ELF-1 (cell line): ENCODE measurements at places on chromosomes 4 and X.

DNA sequence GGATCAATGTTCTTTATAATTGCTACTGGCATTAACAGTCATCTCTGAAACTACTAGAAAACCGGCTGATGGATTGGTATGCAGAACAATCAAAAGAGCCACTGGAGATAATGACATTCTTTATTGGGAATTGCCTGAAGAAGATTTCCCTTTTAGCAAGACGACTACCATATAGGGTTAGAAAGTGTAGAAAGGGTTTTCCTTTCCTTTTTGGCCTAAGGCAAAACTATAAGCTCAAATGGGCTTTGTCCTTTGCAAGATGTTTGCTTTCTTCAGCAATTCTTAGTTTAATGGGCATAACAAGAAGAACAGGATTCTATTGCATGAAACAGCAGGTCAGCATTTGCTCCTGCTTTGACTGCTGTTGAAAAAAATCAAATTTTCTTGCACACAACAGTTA is 214.2 kb upstream of the PCDH10 start:
- DNase-seq, result peak; percentile 26

DNA sequence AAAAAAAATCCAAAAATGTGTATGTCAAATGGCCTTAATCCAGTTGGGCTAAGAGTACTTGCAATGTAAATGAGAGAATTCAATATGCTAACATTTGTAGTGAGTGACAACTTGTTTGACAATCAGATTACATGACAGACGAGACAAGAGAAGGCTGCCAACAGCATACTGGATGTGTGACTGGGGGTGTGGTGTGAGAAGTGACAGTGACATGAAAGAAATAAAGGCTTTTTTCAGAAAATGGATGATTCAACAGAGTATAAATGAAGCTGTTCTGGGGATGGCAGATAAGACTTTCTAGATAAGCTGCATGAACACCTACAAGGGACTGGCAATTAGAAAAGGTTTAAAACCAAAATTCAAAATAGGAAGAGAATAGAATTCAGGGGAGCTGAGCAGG is 143.4 kb downstream of the CENPC start:
- no peak for DNase-seq

GRCh38 chr4:93451954-93452353 is 376.6 kb upstream of the ATOH1 start:
- no peak for DNase-seq

DNA sequence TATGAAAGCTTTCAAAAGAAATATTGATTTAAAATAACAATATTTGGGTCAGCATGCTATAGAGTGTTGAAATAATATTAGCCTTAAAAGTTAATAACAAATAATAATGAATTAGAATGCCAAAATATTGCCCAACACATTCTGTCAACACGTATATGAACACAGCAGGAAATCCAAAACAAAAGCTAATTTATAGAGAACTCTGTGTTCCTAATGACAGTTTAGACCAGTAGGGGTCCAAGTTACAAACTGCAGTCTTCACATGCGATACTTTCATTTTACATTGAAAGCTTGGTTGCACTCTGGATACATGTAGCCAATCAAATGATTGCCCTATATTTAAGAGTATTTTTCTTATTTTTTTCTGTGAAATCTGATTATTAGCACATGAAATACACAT is 274.4 kb downstream of the DCTD start:
- no peak for DNase-seq

GRCh38 chr4:34851411-34851810 is 1392.9 kb downstream of the ARAP2 start:
- no peak for DNase-seq

DNA sequence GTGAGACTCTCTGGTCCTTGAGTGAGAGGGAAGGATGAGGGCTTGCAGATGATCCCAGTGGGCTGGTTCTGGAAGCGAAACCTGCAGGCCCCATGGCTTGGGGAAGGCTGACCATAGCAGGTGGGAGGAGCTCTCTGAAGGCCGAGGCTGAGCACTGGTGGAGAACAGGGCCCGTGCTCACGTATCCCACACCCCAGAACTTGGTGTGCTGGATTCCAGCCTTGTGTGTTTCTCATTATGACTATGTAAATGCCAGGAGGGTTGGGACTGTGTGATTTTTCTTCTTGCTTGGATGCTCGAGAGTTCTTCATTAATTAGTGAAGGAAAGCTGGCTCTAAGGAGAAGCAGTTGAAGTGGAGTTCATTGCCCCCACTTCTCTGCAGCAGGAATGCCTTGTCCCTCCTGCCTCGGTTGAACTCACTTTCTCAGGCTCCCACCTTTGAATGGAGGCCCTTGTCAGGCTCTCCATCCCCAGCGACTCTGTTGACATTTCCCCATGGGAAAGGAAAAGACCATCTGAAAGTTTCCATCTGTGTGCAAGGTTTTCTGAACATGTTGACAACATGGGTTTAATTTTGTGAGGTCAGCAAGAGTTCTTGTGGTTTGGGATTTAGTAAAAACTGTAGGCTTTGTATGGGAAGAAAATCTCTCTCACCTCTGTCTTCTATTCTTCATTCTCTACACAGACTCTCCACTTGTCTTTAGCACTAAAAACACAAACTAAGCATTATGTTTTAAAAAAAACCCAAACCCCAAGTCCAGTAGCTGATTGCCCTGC is 57.7 kb downstream of the TBL1X start:
- DNase-seq, result no peak

- DNase-seq, result no peak
Measured at GRCh38 chr4:142818031-142818430, 28.1 kb downstream of the INPP4B start.

DNA sequence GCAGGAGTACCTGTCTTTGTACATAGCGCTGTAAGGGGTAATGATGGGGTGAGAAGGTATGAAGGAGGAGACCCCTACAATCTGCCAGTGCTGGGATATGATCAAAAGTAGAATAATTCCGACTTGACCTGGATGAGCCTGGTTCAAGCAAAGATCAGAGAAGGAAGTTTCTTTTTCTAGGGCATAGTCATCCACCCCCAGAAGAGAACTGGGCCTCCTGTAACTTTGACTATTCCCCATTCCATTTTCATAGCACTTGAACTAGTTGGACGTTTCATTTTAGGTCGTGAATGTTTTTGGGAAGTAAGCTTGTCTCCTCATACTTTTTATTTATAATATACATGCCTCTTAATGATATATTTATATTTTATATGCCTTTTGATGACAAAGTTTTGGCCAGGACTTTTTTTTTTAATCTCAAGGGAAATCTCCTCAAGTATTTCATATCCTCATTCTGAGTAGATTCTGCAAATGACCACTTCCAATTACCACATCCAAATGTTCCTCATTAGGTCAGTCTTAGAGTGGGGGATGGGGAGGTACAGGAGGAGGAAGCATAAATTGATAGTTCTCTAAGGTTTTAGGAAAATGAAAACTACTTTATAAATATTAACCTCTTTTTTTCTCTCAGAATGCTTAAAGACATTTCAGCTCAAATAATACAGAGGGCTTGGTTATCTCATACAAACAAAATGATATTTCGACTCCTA is 3.5 kb downstream of the CXorf58 start:
- DNase-seq, result no peak

- DNase-seq, result no peak
Measured at GRCh38 chr4:112637552-112637866, 566 bp downstream of the LARP7 start.

DNA sequence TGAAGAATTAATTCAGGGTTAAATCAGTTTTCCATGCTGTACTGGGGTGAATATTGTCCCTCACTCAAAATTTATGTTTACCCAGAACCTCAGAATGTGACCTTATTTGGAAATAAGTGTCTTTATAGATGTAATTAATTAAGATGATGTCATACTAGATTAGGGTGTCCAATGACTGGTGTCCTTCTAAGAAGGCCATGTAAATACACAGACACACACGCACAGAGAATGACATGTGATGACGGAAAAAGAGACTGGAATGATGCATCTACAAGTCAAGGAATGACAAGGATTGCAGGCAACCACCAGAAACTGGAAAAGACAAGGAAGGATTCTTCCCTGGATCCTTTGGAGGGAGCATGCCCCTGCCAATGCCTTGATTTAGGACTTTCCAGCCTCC is 84.6 kb upstream of the GPR34 start:
- no peak for DNase-seq

- peak; percentile 73 for DNase-seq
Measured at GRCh38 chr4:10015140-10015753, 6.0 kb downstream of the SLC2A9 start.

GRCh38 chr4:123966990-123967769 is 570.6 kb downstream of the SPRY1 start:
- no peak for DNase-seq

DNA sequence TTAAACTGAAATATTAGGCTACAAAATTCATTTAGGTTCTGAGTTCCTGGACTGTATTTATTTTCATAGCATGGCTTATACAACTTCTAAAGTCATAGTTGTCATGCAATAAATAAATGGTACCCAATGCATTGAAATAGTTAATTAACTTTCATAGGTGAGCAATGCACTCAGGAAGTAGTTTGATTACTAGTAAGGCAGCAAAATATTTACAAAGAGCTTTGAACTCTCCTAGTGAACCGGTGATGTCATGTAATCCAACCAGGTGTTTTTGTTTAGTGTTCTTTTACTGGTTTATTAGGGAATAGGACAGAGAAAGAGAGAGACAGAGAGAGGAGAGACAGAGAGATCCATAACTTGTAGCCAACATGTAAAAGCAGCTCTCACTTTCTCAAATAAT is 228.6 kb upstream of the CTSO start:
- DNase-seq, result no peak

GRCh38 chr4:153082322-153083301 is 121.6 kb upstream of the TRIM2 start:
- DNase-seq, result no peak

DNA sequence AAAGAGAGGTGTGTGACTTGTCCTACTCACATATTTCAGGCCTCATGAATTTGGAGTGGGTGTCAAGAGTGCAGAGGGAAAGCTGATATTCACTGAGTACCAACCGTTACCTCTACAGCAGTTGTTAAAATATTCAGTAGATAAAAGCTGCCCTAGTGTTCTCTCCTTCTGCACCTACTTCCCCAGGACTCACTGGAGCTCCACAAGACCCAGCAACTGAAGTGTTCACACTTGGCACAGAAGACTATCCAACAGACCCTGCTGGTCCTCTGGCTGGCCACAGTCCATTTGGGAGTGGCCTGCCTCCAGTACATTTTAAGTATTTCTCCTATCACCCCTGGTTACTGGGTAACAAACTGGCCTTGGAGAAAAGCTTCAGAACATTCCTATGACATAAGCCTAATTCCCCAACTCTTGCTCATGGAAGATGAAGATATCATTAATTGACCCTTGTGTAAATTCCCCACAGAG is 70.8 kb downstream of the PPARGC1A start:
- no peak for DNase-seq

DNA sequence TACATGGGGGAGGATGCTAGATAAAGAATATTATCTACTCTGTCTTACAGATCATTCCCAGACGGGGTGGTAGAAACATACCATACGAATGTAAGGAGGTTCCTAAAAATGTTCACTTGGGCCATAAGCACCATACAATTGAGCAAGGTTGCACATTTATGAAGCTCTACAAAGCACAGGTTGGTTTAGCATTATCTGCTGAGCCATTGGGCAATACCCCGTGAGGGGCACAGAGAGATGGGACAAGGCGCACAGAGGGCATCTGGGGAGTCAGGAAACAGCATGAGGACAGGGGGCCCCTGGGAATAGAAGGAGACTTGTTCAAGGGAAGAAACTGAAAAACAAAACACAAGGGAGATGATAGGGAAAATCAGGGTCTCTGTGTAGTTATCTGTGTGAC is 305.3 kb downstream of the TRIML1 start:
- DNase-seq, result no peak

- DNase-seq, result no peak
Measured at GRCh38 chr4:121875652-121876051, 5.4 kb upstream of the BBS7 start.

DNA sequence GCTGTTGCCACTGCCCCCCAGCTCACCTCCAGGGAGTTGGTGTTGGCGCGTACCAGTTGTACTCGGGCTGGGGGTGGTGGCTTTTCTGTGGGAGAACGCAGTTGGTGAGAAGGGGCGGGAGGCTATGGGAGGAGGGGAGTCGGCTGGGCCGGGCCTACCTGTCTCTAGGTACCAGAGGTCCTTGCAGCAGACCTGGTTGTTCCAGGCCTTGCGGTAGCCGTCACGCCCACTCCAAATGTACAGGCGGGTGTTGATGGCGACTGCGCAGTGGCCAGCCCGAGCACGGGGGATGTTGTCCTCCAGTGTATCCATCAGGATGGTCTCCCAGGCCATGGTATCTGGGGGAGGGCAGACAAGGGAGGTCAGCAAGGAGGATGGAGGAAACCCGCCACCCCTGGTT is 11.5 kb downstream of the HCFC1 start:
- DNase-seq, result no peak

DNA sequence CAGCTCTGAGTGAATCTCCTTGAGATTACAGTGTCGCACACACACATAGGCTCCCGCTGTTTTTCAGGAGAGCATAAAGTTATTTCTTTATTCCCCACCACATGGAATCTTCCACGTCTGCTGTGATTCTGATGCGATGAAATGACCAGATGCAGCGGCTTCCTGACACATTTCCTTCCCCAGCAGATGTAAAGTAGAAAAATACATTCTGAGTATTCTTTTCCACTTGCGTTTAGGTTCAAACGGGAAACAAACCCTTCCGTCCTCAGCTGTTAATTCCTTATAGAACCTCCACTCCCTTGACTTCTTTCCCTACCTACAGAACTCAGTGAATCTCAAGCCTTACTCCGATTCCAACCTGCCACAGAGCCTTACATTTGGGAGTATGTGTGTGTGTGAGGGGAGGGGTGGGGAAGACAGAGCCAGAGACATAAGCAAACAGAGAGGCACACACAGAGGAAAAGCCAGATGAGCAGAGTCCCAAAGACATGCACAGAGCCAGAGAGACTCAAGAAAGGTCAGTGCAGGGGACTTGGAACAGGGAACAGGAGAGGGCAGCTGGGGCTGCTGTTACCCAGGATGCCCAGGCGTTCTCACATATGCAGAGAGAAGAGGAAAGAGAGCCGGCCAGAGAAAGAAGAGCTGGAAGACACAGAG is 47.3 kb downstream of the SETD7 start:
- no peak for DNase-seq

GRCh38 chr4:80107374-80107773 is 34.3 kb upstream of the ANTXR2 start:
- DNase-seq, result no peak

DNA sequence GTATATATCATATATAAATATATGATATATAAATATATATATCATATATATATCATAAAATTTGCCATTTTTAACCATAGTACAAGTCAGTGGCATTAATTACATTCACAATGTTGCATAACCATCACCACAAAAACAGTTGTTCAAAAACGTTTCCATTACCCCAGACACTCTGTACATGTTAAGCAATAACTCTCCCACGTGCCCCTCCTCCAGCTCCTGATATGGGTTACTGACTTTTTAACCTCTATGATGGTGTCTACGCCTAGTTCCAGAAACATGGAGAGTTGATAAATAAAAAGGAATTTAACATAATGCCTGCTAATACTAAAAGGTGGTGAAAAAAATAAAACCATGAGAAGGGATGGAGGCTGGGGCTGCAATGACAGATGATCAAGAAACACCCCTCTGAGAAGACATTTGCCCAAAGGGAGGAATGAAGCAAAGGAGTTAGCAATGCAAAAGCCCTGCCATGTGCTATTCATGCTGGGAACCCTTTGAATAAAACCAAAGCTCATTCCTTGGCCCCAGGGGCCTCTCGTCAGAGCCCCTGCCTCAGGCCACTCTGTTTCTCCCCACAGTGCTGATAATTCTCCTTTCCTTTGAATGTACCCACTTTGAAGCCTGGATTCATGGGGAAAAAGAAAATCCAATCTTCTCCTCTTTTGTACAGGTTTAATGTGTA is 144.3 kb downstream of the NWD2 start:
- DNase-seq, result peak; percentile 87
